Neuronal stem cell (in vitro differentiated cells): ENCODE measurements at places on chromosomes 2 and 18.

DNA sequence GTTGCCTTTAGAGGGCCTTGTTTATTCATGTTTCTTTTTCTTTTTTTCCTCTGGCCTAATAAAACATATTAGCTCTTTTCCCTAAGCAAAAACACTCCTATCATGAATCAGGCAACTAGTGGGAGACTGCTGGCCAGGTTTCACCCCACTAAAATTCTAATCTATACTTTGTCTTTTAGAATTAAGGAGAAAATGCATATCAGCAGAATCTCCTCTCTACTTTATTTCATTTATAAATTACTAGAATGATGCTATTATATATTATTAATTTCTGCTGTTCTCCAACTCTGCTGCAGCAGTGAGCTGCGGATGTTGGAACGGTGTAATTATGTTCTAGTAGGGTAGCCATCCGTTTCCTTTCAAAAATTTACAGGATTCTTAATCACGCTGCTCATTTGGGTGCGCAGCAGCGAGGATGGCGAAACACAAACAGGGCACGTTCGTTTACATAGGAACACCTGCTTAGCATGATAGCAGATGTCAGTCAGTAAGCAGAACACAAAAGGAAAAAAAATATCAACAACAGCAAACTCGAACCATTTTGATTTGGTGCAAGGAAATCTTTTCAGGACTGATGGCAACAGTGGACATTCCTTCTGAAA, 30.5 kb downstream of the ZEB2 start:
- no peak for DNase-seq

DNA sequence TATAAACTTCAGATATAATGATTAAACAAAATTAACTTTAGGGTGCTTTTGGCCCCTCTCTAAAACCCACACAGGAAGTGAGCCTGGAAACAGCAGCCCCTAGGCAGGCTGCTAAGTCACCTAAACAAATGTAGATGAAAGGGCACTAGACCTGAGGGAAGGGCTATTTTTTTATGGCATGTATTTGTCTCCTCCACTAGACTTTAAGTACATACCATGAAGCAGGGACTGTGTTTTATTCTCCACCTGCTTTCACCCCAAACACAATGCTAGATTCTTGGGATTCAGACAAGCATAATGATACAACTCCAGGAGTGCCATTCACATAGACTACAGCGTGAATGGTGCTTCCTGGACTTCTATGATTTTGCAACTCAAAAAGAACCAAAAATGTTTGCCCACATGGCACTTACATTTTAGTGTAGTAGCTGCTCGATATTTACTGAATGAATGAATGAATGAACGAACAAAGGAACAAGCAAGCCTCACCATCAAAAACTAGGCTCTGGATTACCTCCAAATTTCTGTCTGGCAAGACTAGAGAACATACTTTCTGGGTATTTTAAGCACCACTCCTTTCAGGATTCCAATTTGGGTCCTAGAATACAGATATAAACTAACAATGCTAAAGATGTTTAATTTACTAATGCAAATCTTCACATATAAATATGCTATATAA, 10.1 kb downstream of the ATAD2B start:
- no peak for DNase-seq

DNA sequence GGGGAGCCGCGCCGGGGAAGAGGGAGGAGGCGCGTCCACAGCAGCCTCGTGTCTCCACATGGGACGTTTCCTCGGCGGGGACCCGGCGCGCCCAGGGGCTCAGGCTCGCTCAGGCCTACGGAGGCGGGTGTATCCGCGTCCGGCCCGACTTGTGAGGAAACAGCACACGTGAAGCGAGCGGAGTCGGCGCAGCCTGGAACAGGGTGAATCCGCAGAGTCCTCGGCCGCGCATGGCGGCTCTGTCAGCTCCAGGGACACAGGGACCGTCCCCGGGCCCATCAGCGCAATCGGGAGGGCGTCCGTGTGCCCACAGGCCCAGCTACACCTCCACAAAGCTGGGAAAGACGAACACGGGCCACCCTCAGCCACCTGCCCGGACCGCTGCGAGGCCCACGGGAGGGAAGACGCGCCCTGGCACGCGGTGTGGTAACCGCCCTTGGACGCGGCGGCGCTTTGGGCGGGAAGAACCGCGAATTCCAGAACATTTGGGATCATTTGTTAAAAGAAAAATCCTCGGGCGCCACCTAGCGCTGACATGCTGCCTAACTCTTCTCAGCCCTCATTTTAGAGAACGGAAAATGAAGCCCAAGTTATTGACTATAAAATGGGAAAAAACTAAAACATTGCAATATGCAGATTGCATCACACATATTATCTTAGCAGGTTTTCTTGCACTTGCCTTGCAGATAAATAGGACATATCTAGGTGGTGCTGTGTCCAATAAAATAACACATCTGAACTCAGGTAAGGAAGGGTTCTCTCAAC, 40.4 kb downstream of the TMEM18 start:
- DNase-seq: peak; percentile 67

DNA sequence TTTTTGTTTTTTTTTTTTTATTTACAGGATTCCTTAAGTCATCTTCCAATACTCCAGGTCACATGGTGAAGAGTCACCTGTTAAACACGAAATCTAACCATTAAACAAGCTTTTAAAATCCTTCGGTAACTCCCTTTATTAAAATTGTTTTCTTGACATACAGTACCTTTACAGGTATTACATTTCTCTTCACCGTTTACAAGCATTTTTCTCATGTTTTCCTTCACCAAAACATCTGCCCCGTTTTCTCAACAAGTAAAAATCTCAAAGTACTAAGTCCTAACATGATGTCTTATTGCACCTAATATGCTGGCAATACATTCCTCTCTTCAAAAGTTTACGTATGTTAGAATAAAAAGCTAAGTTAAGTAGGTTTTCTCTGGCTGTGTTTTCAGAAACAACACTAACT, 1.1 kb downstream of the PUM2 start:
- DNase-seq: no peak

DNA sequence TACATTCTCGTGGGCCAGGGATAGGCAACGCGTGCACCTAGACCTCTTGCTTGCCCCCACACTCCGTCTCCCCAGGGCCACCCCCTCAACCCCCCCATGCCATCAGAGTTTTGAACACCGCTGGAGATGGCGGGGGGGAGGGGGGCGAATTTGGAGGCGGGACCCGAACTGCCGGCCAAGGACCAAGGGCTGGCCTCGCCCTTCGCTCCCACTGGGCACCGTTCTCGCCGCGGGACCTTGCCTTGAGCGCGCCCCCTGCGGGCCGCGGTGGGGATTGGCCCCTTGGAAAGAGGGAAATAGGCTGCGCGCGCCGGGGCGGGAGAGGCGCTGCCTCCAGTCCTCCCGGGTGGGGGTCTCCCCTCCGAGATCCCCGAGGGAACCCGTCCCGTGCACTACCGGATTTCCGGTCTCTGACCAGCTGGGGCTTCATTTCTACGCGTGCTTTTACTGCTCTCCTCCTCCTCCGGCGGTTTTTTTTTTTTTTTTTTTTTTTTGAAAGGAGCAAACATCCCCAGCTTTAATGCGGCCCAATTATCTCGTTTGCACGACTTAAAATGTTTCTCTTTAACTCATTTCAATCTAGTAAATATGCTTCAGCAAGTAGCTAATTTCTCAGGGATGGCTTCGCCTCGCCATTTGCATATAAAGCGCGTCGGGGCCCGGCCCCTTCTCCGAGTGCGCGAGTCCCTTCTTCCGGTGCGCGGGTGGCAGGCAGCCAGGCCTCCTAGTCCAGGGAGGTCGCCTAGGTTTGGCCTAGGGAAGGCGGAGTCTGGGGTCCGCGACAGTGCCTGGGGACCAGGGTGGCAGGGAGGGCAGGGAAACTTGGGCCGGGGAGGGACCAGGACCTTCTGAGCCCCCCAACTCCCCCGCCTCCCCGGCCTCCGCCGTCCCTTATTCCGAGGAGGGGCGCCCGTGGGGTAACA, 10.0 kb upstream of the GBX2 start:
- DNase-seq: peak; percentile 72

GRCh38 chr2:239930378-239930777, 94.8 kb downstream of the NDUFA10 start:
- DNase-seq: no peak
